ENCODE measurements at places on chromosomes 1 and 21.

DNA sequence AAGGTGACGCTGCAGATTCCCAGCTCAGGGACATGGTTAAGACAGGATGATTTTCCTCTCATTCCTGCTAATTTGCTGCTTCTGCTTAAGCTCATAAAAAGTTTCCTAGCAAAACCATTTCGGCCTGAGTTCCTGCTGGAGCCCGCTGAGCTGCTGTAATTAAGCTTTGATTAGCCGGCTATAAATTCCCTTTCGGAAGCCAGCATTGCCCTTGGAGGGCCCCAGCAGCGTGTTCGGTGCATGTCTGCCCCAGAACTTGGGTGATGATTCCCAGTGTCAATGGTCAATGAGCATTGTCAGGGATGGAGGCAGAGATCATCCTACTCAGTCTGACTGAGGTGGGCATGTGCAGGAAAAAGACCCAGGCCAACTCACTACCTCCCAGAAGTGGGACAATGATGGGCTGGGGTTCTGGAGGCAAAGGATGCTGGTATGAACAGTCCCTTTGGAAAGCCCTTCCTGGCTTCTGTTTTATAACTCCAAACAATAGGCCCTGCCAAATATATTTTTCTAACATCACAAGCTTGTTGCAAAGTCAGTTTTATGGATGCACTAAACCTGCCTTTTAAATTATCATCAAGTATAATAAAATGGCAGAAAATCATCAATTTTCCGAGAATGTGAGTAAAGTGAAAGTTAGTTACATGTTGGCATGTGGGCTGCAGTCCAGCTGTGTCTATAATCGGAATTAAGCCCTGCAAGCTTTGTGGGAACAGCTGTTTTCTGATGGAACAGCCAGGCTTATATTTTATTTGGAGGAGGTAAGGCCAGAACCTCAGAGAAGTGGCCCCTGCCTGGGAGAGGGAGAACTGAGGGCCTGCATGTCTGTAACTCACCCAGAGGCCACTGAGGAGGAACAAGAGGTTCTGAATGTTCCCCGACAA, 257.1 kb downstream of the GRIK3 start:
- DNase-seq: no peak

DNA sequence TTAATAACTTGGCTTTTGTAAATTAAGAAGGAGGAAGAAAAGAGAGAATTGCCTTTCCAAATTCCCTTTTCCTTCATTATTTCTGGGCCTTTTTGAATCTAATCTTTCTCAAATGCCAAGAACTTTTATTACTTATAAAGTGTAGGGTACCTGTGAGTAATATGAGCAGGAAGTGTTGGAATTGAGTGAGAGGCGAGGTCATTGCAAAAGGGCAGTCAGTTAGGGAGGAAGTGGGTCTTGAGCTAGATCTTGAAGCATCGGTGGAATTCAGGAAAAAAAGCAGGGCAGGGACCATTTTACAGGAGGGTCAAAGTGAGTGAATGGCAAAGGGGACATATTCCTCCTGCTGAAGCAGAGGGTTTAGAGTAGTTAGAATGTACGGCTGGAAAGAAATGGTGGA, 23.4 kb downstream of the DDI2 start:
- no peak for DNase-seq

GRCh38 chr1:11482701-11483479, 3.9 kb downstream of the DISP3 start:
- no peak for DNase-seq

DNA sequence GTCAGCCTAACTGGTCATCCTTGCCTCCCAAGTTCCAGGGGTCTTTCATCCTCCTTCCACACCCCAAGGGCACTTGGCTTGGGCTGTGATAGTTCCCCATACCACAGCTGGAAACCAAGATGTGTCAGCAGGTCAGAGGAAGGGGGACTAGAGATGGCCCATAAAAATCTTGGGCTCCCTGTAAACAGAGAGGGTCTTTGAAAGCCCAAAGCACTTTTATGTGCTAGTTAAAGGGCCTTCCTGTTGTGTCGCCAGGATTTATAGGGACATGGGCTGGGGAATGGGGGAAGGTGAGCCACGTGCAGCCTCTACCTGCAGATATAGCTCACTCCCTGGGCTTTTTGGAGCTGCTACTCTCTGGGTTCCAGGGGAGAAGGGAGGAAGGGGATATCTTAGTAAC, 11.9 kb upstream of the UBL4B start:
- no peak for DNase-seq

GRCh38 chr1:174875306-174875705, 124.4 kb upstream of the CACYBP start:
- DNase-seq: no peak

GRCh38 chr1:78095593-78095992, 49.8 kb downstream of the GIPC2 start:
- peak; percentile 43 for DNase-seq

DNA sequence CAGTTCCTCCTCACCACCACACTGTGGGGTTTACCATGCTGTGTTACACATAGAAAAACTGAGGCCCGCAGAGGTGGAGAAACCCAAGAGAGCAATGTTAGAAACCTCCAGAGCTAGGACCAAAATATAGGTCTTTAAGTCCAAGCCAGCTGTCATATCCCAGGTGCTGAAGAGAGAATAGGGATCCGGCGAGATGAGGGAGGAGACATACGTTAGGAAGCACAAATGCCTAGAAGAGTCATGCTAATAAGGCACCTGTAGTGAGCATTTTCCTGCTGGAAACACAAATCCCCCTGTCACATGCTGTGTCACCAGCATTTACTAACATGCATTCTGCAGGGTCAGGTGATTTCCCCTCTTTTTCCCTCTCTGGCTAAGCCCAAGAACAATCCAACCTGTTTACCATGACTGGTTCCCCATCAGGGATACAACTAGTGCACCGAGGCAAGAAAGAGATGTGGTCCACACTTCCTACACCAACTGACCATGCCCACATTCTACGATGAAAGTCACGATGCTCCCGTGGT, 168.6 kb upstream of the CAMK1G start:
- DNase-seq: no peak

DNA sequence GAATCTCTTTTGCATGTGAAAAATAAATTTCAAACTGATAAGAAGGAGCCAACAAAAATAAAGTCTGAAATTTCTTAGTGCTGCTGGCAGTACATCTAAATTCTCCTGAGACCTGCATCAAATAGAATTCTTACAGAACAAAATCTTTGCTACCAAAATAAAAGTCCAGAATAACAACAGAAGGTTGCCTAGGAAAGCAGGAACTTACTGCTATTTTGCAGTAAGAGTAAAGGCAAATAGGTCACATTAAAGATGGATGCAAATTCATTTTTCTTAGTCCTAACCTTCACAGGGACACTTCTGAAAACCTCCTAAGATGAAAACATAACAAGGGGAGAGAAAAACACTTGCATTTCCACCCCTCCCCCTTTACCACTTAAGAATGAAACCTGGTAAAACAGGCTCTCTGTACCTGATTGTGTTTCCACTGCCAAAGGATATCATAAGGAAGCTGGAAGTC, 59.0 kb downstream of the RUSC1 start:
- peak; percentile 65 for DNase-seq

DNA sequence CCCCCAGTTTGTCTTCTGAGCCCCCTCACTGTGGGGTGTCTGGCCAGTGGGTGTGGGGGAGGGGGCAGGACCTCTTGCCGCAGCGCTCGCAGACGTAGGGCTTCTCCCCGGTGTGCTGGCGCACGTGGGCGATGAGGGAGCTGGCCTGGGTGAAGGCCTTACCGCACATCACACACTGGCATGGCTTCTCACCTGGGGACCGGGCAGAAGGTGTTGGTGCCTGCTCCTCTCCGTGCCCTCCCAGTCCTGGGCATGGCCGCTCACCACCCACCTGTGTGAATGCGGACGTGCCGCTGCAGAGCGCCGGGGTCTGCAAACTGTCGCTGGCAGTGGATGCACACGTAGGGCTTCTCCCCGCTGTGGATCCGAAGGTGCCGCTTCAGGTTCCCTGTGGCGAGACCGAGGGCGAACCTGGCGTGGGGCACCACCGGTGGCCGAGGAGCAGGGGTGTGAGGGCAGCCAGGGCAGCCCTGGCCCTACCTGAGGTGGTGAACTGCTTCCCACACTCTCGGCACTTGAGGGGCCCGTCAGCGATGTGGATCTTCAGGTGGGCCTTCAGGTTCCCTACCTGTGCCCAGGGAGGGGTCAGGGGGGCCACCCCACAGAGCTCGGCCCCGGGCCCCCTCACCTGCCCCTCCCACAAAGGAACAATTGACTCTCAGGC, 32.4 kb downstream of the ZBTB17 start:
- no peak for DNase-seq

- no peak for DNase-seq
Measured at GRCh38 chr1:119387858-119388257, 19.3 kb downstream of the HAO2 start.

- DNase-seq: no peak
Measured at GRCh38 chr1:228101614-228101993, 1.5 kb downstream of the C1orf35 start.
